Vagina (tissue), 2 donors: ENCODE measurements at places on chromosomes 5 and 9. TPM values are rescaled to one million over a fixed set of nuclear protein-coding genes. Genes with fewer than 3 reads are reported as not detected.
A peak's percentile ranks its signal among the peaks of the same experiment; 100 is the strongest.

DNA sequence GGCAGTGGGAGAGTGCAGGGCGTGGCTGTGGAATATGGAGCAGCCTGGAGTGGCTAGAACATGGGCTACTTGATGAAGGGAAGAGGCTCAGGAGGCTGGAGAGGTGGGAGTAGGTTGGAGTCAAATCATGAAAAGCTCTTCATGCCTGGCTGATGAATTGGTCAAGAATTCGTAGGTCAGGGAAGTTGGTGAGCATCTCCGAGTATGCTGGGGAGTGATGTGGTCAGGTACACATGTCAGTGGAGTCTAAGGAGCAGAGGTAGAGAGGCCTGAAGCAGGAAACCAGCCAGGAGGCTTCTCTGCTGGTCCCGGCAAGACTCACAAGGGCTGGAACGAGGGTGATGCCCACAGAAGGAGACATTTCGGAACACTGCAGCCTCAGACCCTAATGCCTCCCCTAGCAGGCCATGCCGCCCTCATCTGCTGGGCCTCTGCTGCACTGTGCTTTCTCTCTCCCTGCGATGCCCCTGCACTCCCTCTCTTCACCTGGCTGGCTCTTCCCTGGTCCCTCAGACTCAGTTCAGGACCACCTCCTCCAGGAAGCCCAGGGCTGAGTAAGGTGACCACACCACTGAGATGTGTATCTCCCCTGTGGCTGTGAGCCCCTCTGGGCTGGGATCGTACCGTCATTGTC lies 33.6 kb downstream of the TMOD1 start:
- DNase-seq = no peak

GRCh38 chr5:181168595-181169118 lies 21.3 kb downstream of the OR2V2 start:
- DNase-seq = no peak

- DNase-seq = no peak
These were observed 65.8 kb downstream of the SETX start for GRCh38 chr9:132288966-132289365.

- no peak for DNase-seq
These were observed 275.7 kb upstream of the DAB2 start for GRCh38 chr5:39700523-39700922.

DNA sequence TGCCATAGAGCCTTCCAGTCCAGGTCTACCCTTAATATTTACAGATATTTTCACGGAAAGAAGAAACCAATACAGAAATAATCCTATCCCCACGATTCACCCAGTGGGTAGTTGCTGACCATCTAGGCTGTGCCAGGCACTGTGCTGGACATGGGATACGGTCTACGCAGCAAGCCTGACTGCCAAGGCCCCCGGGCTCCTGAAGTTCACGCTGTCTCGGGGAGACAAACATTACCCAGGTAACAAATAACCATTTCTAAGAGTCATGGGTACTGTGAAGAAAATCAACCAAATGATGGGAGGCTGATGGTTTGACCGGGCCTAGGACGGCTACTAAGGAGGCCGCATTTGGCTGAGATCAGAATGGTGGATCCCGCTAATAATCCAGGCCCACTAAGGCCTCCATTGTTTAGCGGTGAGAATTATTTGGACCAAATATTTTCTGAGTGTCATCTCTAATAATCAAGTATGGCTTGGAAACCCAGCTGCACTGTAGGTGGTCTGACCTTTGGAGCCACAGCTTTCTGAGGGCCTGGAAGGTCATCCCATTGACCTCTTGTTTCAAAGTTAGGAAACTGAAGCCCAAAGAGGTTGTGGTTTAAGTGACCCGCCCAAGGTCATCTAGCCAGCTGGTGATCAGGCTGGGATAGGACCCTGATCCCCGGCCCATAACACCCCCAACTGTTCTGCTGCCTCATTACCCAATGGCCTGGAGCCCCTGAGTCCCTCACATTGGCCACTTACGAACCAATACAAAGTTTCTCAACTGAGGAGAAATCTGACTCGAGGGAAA lies 82.4 kb downstream of the AK8 start:
- DNase-seq = peak; percentile 85

DNA sequence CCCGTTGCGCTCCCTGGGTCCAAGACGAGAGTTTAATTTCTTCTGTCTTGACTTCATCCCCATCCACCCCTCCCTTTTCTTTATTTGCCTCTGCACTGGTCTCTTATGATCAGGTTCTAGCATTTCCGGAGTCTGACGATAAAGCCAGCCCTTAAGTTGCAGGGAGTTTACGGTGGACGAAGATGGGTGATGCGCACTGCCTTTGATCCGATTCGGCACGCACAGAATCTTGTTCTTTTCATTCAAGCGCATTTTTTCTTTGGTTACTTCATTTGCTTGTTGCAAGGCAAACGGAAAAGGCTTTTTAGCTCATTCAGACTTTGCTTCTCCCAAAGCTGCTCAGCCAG lies 488 bp upstream of the MCTP1 start:
- DNase-seq = no peak

DNA sequence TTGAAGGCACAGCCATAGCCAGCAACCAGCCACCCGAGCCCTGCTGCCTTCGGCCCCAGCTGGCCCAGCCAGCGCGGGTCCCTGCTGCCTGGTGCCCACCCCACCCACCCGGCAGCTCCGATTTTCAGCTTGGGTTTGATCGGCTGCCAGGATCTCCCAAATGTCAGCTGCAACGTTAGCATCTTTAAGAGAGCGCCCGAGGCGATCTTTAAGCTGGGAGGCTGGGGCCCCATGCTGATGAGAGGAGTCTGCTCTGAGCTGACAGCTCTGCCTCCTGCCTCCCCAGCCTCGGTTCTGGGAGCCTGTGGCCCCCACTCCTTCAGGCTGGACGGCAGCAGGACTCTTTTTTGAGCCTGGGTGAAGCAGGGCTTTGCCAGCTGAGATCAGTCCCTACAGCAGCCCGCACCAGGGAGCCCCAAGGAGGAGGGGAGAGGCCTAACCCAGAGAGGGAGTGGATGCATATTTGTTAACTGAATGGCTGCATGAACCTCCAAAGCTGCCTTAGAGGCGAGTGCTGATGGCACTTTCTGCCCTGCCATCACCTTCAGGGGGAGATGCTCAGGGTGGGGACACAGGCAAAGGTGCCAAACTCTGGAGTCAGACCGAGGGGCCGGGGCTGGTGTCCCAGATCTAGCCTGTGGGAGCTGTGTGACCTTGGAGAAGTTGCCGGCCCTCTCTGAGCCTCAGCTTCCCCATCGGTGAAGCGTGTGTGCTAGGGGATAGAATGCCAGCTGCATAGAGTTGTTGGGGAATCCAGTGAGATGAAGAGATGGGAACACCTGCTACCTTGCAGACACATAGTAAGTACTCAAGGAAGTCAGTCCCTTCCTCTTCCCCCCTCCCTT lies 165.5 kb downstream of the C9orf50 start:
- DNase-seq = no peak

GRCh38 chr9:126564128-126564527 lies 49.6 kb upstream of the LMX1B start:
- DNase-seq = no peak

- no peak for DNase-seq
These were observed 64.1 kb downstream of the COL23A1 start for GRCh38 chr5:178525906-178526732.

- DNase-seq = no peak
These were observed 142.2 kb upstream of the KLF4 start for GRCh38 chr9:107631788-107632187.

- DNase-seq = no peak
These were observed 201.4 kb downstream of the ADAMTSL1 start for GRCh38 chr9:18675332-18675731.

- no peak for DNase-seq
These were observed 84.0 kb upstream of the AGXT2 start for GRCh38 chr5:35131723-35132122.

DNA sequence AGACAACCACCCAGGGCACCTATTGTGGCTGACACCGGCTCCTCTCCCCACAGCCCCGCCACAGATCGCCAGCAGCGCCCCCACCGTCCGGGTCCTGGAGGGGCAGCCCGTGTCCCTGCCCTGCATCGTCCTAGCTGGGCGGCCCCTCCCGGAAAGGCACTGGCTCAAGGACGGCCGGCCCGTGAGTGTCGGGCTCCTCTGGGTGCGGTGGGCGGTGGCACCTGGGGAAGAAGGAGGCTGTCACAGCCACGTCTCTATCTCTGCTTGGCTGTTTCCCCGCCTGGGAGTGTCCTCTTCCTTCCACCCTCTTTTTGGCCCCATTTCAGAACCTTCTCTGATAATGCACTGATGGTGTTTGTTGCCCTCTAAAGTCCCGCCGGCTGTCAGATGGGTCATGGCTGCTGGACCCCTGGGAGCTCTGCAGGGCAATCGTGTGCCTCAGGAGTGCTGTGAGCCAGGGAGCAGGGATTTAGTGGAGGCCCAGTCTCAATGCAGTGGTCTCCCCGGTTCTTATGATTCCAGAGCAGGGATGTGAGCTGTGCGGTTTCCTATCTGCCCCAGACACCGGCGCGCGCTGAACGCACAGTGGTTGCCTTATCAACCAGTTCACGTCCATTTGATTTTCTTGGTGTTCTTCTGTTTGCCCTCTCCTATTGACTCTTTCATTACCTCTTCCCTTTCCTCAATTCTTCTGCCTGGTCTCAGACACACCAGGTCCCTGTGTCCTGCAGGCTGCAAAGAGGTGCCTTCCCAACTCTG lies 55.3 kb downstream of the HMCN2 start:
- no peak for DNase-seq

DNA sequence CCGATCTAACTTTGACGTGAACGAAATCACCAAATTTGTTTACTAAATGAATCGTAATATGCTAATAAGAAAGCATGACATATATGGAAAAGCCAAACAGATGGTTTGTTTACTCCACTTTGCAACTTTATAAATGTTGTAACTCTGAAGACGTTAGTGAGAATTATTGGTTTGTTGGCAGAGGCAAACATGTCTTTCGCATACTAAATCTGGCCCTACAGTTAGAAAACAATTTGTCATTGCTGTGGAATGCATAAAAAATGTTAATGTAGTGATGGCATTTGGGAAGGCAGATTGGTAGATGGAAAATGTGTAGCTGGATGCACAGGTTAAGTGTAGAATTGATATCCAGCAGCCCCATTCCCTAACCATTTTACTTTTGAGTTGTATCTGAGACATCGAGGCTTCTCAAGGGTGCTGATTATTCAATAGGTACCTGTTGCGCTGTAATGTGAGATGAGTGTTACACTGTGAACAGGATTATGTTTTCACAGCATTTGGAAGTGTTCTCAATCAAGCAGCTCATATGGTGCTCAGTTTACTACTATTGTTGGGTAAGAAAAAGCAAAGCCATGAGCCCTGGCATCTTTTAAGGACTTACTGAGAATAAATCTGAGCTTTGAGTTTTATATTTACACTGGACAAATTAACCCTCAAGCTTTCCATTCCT lies 444.8 kb downstream of the BNC2 start:
- DNase-seq = no peak

The SOHLH1 gene
- not detected for total RNA-seq

The SMIM32 gene
- total RNA-seq = not detected

The SCGB3A2 gene
- total RNA-seq = not detected

The DTWD2 gene
- total RNA-seq = 7.9 TPM

The CDKN2A gene
- 25.8 TPM for total RNA-seq

The SH2D3C gene
- total RNA-seq = 19.6 TPM

The ADAMTS12 gene
- 7.6 TPM for total RNA-seq
